ENCODE measurements at places on chromosomes 2 and 18.

DNA sequence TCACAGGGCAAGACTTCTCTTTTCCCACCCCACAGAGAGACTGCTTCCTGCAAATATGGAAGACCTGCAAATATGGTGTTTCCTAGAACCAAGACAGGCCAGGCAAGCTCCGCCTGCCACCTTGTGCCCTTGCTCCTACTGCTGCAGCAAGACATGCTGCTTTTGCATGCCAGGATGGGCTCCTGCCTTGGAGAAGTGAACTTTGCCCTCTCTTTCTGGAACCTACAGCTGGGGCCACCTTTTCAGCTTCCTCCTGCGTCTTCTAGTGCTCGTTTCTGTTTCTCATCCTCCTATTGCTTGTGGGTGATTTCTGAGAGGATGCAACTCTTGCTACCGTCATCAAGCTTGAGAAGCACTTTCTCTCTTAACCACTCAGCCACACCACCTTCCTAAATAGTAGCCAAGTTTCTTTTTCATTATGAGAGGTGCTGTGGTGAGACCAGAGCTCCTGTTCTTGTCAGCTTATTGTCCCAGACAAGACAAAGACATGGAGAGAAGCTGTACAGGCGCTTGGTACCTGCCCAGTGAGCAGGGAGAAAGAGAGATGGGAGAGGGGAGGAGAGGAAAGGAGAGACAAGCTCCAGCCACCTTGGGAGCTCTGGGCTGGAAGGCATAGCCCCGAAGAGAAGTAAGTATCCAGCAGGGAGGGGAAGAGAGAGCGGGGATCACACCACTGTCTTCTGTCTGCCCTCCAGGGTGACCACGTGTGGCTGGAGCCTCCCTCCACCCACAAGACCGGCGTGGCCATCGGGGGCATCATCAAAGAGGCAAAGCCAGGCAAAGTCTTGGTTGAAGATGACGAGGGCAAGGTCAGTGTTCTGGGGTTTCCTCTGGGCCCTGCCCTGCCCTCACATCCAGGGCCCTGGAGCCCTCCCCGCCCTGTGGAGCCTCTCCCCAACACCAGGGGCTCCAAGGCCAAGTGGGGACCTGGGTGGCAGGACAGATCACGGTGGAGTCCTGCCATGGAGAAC lies 28.3 kb downstream of the MYO7B start:
- no peak for DNase-seq

GRCh38 chr2:167275046-167275445 lies 386.8 kb downstream of the XIRP2 start:
- DNase-seq, result no peak

DNA sequence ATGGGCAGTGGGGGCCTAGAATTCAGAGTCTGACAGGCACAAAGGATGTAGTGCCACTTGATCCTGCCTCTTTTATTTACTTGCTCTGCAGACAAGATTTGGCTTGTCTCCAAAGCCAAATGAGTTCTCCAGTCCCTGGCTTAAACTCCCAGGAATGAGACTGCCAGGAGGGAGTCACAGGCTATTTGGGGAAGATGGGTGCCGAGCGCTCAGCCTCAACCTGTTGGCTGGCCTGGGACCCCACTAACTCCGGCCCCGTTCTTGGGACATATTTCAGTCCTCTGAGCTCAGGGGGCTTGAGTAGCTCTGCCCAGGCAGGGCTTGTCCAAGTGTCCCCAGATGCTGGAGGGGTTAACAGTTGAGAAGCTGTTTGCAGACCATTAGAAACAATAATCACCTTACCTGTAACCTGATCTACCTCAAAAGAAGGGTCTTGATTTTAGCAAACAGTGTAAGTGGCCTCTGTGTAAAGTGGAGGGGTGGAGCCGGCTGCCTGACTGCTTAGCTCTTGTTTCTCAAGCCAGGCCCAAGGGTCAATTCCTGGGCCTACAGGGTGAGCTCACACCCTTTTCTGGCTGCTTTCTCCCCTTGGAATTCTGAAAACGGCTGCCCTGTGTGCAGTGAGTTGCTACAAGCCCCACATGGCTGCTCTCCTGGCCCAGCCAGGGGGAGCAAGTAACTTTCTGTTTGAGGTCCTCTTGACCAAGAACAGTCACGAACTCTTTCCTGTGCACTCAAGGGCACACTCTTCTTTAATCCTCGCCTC lies 27.1 kb upstream of the FZD5 start:
- DNase-seq, result no peak

DNA sequence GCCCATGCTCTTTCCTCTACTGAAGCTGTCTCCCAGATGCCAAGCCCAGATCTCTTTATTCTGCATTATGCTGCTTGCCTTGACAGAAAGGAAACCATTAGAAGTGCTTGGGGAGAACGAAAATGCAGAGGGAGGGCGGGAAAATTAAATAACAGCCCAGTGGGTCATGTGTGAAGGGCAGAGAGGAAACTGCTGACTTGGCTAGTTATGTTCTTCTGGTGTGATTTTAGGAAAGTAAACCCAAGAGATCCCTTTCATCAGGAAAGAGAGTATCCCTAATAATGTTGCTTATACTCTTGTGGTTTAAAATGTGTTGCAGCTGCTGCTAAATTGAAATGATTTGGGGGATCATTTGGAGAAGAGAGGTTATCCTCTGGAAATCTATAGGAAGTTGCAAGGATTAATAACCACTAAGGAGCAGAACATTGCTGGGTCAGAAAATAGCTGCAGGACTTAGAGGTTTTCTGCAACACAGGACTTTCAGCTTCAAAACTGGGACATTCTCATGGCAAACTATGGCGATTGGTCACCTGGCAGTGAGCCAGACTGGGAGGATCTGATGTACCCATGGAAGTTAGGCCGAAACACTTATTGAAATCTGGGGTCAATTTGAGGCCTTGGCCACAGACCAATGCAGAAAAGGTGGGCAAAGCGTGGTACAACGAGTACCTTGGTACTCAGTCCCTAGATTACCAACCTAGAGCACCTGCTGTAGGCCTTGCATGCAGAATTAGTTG lies 172.2 kb downstream of the TMEM247 start:
- no peak for DNase-seq

DNA sequence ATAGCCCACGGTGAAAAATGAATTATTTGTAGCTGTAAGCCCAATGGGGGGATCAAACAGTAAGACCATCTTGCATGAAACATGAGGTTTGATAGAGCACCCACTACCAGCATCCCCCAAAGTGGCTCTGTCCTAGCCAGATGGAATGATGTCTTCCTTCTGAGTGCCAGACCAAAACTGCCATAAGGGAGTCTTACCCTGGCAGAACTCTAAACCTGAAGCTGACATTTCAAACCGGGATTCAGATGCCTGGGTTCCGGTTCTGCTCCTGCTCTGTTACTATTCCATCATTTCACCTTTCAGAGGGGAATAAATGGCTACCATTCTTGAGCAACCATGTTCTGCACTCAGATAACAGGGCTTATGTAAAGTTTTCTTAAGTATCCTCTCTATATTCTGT lies 67.4 kb downstream of the MYO3B start:
- no peak for DNase-seq

- DNase-seq, result no peak
These were observed 154.3 kb downstream of the RNF152 start for GRCh38 chr18:61738488-61738887.

DNA sequence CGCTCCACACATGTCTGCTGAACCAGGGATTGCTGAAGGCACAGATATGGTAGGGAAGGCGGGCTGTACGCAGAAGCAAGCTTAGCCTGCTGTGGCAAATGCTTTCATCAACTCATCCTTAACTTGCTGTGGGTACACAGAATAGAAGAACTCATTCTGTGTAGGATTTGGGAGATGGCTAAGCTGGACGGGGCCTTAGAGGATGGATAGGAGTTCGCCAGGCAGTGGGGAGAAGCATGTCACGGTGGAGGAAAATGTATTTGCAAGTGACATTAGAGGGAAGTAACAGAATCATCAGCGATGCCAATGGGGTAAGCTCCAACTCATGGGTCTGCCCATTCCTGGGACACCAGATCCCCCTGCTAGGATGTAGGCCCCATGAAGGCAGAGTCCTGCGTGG lies 96.7 kb upstream of the SMIM21 start:
- DNase-seq, result no peak

DNA sequence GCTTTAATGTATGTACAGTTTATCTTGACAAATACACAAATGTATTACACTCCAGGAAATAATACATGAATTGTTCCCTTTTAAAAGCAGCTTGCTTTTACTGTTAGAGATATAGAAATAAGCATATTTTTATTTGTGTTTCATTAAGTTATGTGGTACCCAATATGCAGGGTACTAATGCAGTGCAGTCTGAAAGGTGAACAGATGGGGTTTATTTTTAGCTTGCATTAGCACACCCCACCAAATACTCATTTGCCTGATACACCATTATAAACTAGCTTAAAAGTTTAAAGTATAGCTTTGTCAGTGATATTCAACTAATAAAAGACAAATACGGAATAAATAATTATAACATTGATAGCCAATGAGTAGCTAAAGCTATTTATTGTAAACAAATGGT lies 394.7 kb upstream of the ZNF804A start:
- no peak for DNase-seq

GRCh38 chr2:64479259-64480117 lies 25.5 kb downstream of the LGALSL start:
- no peak for DNase-seq

GRCh38 chr2:202052235-202052634 lies 18.6 kb downstream of the FZD7 start:
- no peak for DNase-seq

GRCh38 chr2:38959466-38959865 lies 69.8 kb downstream of the ARHGEF33 start:
- DNase-seq, result no peak

GRCh38 chr2:135667045-135667444 lies 74.6 kb upstream of the UBXN4 start:
- no peak for DNase-seq

DNA sequence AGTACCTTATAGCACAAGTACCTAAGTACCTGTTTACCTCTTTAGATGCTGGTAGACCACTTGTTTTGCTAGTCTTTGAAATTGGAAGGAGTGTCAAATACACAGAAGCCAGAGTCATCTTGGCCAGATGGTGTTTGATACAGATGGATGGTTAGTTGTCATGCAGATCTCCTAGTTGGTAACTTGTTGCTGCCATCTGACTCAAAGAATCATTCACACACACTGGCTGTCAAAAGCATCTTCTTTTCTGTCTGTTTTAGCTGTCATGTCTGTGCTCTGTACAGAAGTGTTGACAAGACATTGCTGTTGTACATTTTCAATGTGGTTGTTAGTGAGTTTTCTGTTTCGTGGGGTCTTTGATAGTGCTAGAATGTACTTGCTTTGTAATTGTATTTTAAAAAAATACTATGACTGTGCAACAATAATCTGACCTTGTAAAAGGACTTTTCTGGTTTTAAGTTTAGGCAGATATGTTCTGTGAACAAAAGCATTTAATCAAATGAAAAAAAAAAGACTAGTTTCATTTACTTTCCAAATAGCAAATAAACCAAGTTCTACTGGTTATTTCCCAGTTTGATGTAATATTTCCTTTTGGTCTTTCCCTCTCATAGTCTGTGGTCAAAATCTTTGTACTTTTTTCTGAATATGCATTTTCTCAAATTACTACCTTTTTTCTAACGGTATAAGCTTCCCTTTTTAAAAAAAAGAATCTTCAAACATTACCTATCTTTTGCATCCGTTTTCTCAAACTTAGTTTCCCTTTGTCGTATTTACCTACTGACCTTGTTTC lies 39.9 kb downstream of the TANK start:
- no peak for DNase-seq

GRCh38 chr2:20183373-20183772 lies 41.6 kb downstream of the SDC1 start:
- DNase-seq, result no peak

Measured in cortex of kidney (tissue), 1 donor.